ENCODE measurements at places on chromosomes 11 and 22.

DNA sequence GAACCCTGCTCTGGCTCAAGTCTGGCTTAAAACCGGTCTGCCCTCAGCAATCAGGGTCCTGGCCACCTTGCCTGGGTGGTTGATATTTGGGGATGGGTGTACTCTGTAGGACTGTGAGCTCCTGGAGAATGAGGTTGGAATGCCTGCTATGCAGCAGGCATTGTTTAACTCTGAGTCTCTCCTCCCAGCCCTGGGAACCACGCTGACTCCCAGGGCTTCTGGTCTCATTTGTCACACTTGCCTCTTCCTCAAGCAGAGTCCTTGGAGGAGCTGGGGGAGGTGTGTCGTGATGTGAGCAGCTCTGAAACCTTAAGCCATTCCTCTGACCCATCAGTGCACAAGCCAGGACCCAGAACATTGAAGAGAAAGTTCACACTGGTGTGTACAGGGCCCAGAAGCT is 340.1 kb downstream of the MN1 start:
- no peak for DNase-seq

- no peak for DNase-seq
Measured at GRCh38 chr22:29233277-29233877, 27.7 kb downstream of the EMID1 start.

- DNase-seq = no peak
Measured at GRCh38 chr22:50196256-50196655, 4.6 kb upstream of the SELENOO start.

DNA sequence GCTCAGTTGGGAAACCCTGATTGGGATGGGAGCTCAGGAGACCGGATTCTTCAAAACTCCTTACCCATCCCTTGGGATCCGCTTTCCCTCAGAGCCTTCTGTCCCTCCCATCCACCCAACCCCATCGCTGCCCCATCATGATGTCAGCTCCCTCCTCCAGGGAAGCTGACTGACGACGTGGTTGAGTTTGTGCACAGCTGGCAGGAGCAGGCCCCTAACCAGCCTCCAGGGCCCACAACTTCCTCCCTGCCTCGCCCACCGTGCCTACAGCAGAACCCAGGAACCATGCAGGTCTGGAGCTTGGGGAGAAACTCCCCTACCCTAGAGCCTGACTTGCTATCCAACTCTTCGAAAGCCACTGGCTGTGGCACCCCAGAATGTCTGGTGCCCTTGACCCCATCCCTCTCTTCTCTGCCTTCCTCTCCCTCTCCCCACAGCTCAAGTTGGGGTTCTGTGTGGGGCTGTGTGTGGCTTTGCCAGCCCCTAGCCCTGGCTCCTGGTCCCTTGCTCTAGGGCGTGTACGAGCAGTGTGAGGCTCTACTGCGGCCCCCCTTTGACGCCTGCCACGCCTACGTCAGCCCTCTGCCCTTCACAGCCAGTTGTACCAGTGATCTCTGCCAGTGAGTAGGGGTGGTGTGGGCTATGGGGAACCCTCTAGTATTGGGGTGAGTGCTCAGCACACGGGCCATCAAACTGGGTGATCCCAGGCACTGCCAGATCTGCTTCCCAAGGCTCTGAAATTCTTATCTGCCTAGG is 11.1 kb downstream of the OTOG start:
- DNase-seq = no peak

- no peak for DNase-seq
Measured at GRCh38 chr22:36135306-36135980, 25.1 kb downstream of the APOL3 start.

- DNase-seq = peak; percentile 75
Measured at GRCh38 chr11:126282736-126283591, at the start of gene TIRAP. Gene TIRAP, plus strand, starts transcription at chr11:126283093. Its CDS starts 7,802 bp downstream, at chr11:126290895.

GRCh38 chr11:33722590-33723234 is 13.5 kb downstream of the CD59 start:
- DNase-seq = no peak
